Activated T-helper 2 cell treated with anti-CD3 and anti-CD28 coated beads, Interferon-gamma antibody, Interleukin-2, Interleukin-4, amounts not matched to agents 10 μg/mL and 5 μg/mL and 100 μg/mL, durations not matched to agents 14 hours and 24 hours and 36 hours (primary cell): ENCODE measurements at places on chromosomes 1 and 21. TPM values are rescaled to one million over a fixed set of nuclear protein-coding genes. Genes with fewer than 3 reads are reported as not detected.

GRCh38 chr1:157966031-157966537 is 27.4 kb upstream of the KIRREL1 start:
- DNase-seq = no peak

- DNase-seq = no peak
Observed at GRCh38 chr1:241992734-241993133, 6.2 kb downstream of the MAP1LC3C start.

DNA sequence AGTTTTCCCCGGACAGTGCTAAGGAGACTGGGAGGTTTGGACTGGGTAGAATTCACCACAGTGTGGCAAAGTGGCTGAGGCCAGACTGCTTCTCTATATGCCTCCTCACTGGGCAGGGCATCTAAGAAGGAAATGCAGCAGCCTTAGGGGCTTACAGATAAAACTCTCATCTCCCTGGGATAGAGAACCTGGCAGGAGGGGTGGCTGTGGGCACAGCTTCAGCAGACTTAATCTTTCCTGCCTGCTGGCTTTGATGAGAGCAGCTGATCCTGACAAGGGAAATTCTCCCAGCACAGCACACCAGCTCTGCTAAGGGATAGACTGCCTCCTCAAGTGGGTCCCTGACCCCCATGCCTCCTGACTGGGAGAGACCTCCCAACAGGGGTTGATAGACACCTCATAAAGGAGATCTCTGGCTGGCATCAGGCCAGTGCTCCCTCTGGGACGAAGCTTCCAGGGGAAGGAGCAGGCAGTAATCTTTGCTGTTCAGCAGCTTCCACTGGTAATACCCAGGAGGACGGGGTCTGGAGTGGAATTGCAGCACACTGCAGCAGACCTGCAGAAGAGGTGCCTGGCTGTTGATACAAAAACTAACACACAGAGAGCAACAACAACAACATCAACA is 25.2 kb downstream of the KIFAP3 start:
- no peak for DNase-seq

GRCh38 chr1:17719874-17720273 is 35.3 kb upstream of the ACTL8 start:
- DNase-seq = no peak

DNA sequence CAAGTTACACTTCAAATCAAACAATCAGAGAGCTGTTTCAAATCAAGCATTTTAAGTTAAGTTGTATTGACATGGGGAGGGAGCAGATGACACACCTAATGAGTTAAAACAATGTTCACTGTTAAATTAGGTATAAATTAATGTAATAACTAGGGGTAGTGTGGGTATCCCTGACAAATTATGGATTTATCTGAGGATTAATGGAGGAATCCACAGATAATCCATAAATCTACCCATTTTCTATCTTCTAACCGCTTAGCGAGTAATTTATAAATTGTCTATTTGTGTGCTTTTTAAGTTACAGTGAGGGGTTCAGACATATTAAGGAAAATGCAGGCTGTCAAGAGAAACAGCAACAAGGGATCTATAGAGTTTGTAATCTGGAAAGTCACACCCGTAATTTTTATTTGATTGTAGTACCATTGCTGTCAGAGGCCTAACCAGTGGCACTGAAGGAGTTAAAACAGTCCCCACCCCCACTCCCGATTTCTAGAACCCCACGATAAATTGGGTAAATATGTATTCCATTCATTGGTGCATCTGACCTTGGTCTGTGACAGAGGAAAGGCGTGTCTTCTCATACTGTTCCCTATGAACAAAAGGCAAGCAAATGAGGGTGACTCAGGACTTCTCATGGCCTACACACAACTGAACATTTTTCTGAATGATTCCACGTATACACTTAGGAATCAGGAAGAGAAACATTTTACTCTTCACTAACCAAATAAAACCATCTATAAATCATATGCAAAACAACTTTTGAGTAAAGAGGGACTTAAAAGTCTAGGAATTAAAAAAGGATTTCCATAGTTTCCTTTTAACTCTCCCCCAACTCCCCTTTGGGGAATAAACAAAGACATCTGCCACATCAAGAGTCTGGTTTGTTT is 7.4 kb downstream of the IRF2BP2 start:
- DNase-seq = no peak

DNA sequence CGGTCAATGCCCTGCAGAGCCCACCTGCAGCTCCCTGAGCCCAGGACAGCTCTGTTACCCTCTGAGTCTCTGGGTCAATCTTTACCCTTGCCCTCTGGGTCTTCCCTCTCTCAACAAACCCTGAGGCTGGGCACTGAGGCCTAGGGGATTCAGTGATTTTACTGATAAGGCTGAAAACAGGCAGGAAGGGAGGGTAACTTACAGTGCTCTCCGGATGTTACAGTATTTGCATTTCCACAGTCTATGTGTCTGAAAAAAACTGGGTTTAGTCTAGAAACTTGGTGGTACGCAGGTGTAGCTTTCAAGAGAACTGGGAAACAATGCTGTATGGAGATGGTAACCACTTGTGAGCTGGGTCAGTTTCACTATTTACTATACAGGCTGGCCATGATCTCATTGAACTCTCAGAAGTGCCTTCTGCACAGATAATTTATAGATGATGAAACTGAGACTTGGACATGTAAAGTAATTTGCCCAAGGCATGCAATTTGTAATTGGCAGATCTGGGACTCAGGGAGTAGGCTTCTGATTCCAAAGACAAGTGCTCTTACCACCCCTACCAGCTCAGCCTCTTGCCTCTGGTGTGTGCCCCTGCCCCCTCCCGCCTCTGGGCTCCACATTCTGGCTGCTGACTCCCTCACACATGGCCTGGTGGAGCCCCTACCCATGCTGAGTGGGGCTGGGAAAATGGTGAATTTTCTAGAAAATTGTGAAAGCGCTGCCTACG is 48.8 kb downstream of the TENT5C start:
- no peak for DNase-seq

DNA sequence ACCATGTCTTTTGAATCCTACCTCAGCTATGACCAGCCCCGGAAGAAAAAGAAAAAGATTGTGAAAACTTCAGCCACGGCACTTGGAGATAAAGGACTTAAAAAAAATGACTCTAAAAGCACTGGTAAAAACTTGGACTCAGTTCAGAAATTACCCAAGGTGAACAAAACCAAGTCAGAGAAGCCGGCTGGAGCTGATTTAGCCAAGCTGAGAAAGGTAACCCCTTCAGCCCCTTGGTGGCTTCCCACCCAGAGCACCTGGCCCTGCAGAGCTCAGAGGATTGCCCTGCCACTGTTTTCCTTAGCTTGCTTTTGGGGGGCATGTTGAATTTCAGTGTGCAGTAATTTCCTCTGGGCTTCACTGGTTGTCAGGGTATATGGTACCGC is 8.5 kb downstream of the ELOA start:
- no peak for DNase-seq

GRCh38 chr1:219304227-219305226 is 130.8 kb downstream of the LYPLAL1 start:
- DNase-seq = no peak

- no peak for DNase-seq
Observed at GRCh38 chr1:89286549-89287180, 14.0 kb upstream of the GBP5 start.

The RGS18 gene
- not detected in 2 replicates for total RNA-seq

The WDR3 gene
- 54.2 and 55.5 TPM in 2 replicates for total RNA-seq
